ENCODE measurements at places on chromosomes 3 and 15.

DNA sequence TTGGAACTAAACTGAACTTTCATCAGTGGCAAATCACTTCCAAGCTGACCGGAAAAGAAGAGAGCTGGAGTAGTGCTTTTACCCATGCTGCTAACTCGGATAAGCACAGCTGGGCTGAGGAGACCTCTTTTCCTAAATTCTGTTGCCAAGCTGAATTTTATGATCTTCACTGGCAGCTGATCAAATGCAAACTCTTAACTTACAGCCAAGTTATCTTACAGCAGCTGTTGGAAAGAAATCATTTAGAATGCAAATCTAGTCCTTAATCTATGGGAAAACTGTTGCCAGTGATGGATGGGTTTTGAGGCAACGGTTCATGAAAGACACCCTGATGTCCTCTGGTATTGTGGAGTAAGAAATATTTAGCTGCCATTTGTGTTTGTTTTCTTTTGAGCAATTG lies 216.5 kb downstream of the ZNF385D start:
- no peak for DNase-seq

DNA sequence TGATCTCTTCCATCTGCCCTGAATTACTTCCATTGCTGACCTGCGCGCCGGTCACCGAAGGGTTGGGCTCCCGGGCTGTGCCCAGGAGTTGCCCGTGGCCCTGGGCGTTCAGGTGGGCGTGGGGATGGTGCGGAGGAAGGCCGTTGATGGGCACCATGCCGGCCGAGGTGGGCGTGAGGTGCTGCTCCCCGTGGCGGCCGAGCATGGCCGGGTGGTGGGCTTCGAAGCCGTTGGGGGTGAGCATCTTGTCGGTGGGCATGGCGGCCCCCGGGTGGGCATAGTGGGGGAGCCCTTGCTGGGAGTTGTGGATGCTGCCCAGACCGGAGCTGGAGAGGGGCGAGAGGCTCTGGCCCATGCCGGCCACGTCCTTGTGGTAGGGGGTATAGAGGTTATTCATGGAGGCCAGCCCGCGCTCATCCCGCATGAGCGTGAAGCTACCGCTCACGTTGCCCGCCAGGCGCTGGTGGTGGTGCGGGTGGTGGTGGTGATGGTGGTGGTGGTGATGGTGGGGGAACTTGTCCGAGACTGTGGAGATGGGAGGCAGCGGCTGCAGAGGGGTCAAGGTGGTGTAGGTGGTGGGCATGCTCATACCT lies 1.0 kb downstream of the ONECUT1 start:
- DNase-seq = no peak

DNA sequence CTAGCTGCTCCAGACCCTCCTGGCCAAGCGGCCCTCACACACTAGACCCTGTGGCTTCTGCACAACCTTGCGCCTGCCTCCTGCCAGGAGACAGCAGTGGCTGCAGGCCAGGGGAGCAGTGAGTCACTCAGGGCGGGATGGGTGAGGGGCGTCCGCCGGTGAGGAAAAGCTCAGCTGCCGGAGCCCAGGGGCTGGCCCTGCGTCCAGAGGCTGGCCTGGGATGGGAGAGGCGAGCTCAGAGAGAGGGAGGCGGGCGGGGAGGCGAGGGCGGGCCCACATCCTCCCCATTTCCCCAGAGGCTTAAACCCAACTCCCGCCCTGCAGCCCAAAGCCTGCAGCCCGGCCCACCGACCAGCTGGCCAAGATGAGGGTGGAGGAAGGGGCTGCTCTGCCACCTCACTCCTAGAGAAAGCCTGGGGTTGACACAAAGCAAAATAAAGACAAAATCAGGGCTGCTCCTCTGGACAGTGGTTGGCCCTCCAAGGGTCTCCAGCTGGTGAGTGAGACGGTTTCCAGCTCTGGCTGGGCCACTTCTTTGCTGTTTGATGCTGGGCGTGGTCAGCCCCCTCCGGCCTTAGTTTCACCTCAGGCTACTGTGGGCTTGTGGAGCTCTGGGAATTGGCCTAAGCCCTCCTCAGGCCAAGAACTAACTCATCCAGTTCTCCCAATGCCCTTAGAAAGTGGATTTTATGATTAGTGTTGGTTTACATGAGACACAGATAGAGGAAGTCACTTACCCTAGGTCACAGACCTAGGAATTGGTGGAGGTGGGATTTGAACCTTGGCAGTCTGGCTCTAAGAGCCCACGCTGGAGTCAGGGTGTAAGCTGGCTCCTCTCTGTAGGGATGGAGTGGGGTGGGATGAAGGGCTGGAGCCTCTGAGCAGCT lies 50.6 kb downstream of the IQSEC1 start:
- no peak for DNase-seq

- no peak for DNase-seq
Observed at GRCh38 chr3:159548675-159549335, 439.8 kb upstream of the IL12A start.

DNA sequence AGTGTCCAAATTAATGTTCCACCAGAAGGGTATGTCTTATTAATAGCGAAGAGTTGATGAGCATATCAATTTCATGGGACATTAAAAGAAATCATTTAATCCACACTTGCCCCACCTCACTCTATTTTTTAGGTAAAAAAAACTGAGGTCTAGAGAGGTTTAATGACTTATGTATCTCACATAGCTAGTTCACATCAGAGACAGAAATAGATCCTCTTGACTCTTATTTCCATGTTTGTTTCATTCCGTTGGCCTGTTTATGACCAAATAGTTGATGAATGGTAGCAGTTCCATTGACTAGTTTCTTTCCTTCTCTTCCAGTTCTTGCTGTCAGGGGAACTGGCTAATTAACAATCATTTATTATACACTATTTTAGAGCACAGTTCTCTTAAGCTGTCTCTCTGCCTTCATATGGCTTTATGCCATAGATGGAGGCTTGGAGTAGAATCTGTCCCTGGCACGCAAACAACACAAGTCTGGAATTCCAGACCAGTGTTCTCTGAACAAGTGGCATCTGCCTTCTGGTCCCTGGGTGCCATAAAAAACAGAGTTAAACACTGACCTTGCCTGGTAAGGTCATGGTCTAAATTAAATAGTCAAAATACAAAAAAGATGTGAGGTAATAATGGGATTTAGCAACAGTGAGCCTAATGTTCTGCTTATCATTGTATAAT lies 220.0 kb upstream of the CGNL1 start:
- no peak for DNase-seq

GRCh38 chr3:25455441-25456132 lies 27.5 kb downstream of the RARB start:
- no peak for DNase-seq

DNA sequence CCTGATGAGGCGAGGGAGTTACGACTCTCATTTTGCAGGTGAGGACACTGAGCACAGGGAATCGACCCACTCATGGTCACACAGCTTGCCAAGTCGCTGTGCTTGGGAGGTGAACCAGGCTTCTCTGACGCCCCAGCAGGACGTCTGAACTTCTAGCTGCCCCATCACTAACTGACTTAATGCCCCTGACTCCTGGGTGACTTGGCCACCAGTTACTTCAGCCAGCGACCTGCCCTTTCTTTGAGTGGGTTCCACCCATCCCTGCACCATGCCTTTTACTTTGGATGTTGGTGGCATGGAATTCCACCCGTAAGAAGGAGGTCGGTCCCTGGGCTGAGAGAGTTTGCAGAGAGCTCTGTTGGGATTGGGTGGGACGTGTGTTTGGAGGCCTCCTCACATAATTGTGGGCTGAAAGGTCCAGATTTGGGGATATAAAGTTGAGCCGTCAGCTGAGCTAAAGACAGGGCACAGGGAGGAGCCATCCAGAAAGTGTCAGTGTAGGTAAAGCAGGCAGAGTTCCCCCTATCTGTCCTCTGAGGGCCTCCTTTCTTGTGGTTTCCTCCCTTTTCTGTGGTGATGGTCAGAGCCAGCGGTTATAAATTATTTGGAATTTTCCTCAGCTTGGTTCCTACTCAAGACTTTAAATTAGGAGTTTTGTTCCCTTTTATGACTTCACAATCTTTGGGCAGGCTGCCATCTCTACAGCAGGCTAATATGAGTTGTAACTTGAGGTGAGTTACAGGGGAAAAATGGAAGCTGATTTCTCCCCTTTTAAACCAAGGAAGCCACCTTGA lies 55.0 kb downstream of the FLNB start:
- peak; percentile 54 for DNase-seq

DNA sequence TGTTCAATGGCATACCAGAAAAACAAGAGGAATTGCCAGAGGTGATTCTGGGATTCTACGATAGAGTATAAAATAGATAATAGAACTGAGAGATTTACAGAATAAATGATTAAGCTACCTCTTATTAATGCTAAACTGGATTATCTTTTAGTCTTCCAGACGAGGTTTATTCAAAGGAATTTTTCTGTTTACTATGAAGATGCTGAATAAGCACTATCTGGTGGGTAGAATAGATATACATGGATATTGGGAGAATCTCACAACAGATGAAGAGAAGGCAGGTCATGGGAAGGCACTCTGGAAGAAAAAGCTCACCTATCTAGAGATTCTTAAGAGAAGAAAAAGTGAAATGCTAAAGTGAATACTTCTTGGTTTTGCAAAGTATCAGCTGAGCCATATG lies 11.2 kb downstream of the CIP2A start:
- DNase-seq = no peak

DNA sequence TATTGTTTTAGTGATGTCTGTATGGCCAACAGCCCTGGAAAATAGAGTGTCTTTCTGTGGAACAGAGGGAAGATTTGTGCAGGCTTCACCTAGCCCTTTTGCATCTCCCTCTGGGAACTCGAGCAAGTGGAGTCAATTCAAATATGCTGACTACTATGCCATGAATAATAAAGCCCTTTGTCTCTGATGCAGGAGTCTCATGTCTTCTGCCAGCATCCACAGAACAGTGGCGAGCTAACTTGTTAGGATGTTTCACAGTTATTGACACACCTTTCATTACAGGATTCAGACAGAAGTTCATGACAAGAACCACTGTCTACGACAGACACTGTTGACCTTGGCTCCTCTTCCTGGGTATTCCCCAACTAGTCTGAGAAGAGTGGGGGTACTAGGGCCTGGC lies 15.6 kb upstream of the CCDC54 start:
- no peak for DNase-seq

GRCh38 chr15:69979783-69980182 lies 117.9 kb downstream of the TLE3 start:
- DNase-seq = no peak

DNA sequence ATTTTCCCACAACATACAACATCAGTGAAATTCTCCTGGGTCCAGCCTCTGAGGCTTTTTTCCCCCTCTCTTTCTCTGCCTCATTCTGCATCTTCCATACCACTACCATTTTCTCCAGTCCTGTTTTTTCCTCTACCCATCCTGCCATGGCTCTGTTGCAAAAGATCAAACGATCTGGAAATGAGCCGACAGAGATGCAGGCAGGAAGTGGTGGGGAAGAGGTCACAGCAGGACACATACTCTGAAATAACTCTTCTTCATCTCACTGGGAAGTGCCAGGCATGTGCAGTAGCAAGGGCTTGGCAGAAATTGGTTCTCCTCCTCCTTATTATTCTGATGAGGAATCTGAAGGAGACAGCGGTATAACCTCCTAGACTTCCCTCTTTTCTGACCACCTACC lies 114.3 kb downstream of the CORO2B start:
- peak; percentile 62 for DNase-seq
